Endothelial cell of umbilical vein (primary cell): ENCODE measurements at places on chromosomes 11 and 22.

DNA sequence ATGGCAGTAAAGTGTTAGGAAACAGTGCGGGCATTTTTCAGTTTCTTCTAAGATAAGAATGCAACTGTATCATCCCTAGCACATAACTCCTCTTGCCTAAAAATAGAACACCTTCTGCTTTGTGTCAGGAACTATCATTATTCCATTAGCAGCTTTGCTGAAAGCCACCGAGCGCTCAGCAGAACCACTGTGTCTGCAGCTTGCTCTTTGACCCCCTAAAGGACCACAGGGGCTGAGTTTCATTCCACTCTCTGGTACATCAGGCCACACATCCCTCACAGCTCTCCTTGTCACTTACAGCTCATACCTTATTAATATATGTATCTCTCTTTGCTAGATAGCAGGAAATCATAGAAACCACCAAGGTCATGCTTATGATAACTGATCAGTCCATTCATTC is 360.2 kb downstream of the KCNA4 start:
- DNase-seq: no peak

- no peak for DNase-seq
Observed at GRCh38 chr22:19857382-19857781, 2.7 kb upstream of the GNB1L start.

- no peak for DNase-seq
Observed at GRCh38 chr11:68090706-68091105, 30.5 kb downstream of the CHKA start.

DNA sequence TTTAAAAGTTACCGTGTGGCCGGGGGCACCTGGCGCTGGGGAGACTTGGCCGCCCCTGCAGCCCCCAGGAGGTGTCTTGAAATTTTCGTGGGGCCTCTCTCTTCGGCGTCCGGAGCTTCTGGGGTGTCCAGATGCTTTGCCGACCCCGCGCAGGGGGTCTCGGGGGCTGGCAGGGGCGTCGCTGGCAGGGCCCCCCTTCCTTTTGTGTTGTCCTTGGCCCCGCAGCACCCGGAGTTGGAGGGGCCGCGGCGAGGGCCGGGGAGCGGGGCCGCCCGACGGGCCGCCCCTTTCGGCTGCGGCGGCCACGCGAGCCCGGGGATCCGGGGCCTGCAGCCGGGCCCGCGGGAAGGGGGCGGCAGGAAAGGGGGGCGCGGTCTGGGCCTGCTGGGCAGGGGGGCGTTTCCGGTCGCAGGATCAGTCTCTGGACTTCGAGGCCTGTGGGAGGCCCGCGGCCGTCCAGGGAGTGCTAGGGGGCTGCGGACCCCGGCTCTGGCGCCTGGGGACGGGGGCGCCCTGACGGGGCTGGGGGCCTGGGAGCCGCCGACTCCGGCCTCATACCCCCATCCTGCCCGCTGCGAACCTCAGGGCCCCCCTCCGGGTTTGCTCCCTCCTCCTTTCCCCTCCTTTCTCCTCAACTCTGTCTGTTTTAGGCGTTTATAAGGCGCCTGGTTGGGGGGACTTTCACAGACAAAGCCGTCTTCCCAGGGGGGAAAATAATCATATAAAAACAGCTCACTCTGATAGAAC is 869 bp downstream of the ZC3H7B start:
- no peak for DNase-seq

GRCh38 chr11:63641727-63642126 is 27.5 kb upstream of the PLAAT3 start:
- DNase-seq: peak; percentile 17

DNA sequence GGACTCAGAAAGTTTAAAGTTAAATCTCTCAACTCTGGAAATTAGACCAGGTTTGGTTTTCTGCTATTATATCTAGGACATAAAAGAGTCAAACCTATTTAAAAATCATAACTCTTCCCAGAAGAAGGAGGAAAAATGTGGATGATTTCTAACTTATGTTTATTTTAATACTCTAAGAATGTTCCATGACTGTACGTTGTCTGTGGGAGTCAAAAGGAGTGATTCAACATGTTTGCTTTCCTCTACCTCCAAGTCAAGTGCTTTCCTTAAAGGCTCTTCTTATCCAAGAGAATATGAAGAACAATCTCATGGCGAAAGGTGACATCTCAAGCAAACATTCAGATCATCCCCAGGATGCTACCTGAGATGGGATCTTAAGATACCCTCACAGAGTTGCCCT is 21.6 kb downstream of the OR51E1 start:
- no peak for DNase-seq

DNA sequence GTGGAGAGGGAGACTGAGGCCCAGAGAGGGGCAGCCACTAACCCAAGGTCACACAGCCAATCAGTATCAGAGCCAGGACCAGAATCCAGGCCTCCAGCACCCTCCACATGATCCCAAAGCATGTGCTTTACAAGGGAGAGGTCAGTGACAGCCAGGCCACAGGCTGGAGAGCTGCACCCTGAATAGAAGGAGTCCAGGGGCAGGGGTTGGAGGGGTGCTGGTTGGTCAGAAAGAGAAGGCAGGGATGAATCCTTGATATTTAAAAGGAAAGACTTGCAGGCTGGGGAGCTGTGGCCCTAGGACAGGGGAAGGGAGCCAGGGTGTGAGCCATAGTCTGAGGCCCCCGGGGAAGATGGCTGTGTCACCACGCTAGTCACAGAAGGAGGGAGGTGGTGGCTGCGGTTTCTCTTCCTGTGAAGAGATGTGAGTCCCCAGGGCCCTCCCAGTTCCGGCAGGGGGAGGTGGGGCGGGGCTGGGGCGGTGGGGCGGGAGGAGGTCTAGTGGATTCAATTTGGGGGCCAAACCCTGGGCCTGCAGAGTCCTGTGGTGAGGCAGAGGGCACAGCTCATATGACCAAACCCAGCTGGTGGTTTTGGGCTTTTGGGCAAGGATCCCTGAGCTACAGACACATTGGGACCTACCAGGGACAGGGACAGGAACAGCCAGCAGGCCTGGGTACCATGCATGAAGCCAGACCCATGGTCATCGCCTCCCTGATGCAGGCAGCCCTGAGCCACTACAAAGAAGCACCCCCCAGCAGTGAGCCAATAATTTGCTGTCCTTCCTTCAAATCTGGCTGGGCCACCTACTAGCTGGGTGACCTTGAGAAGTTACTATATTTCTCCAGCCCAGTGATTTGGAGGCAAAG is 14.0 kb downstream of the RAC2 start:
- no peak for DNase-seq

DNA sequence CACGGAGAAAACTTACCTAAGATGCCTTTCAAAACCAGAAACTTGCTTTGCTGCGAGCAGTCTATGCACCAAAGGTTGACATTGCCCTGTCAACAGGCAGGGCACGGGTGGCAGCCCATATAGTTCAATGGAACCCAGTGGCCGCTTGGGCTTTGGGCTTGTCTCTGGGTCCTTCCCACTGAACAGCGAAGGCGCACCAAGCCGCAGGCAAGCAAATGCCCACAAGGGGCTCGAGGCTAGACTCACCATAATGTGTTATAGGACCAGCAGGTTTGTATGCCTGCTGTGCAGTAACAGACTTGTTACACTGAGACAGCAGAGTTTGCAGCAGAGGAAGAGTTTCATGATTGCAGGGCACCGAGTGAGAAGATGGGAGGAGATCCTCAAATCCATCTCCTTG is 20.3 kb downstream of the CLDN5 start:
- DNase-seq: no peak

DNA sequence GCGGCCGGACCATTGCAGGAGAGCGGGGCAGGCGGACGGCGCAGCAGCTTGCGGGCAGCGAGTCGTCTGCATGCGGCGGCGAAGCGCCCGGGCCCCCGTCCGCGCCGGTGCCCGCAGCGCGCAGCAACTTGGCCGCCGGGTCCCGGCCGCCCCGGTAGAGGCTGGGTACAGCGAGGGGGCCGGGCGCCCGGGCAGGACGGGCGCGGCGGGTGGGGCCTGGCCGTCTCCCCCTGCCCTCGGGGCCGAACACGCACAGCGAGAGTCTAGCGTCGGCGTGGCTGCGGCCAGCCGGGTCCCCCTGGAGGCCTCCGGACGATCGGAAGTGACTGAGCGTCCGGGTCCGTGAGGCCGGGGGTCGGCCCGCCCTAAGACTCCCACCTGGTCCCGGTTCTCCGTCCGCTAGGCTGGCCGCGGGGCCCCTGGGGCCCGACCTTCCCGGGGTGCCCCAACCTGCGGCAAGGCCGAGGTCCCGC is 775 bp upstream of the TRABD start:
- no peak for DNase-seq

DNA sequence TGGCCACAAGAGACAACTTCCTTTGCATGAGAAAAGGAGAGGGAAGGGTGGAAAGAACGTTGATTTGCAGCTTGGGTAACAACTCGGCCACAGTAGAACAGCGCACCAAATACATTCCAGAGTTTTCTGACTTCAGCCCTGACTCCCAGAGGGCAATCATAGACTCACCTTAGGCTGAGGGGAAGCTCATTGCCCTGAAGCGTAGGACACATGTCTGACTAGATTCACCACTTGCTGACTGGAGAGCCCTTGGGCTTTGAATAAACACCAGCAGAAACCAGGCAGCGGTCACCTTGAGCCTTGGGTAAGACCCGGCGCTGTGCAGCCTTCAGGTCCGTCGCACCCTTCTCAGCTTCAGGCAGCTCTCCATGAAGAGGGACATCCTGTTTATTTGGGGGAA is 151.8 kb upstream of the GRIA4 start:
- DNase-seq: no peak

- no peak for DNase-seq
Observed at GRCh38 chr11:124844664-124845079, 20.6 kb upstream of the ROBO3 start.

DNA sequence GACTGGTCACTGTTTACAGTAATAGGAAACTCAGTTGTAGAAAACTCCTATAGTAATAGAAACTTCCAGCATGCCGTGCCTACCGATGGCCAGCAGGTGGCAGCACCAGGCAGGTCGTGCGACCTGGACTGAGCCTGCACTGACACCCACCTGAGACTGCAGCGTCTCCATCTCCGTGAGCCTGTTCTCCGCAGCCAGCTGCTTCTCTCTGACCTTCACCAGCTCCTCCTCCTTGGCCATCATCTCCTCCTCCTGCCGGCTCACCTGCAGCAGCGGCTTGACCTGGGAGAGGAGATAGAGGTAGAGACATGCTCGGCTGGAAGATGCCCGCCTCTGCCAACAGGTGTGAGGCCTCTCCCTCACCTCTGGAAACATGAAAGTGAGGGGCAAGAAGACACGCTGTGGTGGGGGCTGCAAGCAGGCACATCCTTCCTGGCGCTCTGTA is 48.5 kb downstream of the APOL1 start:
- DNase-seq: peak; percentile 60

DNA sequence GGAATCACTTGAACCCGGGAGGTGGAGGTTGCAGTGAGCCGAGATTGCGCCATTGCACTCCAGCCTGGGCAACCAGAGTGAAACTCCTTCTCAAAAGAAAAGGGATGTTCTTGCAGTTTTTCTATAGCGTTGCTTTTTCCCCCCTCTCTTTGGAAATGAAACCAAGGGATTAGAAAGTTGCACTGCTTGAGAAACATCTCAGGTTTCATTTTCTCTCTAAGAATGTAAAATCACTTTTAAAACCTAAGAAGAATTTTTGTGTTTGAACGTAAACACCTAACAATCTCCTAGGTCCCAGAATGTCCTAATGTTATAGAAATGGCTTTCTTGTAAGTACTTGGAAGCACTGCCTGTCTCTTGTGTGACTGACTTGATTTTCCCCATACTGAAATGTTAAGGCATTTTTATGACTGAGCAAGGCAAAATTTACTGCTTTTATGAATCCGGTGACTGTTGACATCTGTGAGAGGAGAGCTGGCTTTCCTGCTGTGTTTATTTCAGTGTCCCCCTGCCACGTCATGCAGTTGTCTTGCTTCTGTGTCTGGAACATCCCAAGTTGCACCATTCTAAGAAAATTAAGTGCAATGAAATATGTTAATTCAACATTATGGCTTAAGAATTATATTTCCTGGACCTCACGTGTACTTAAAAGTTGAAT is 37.7 kb downstream of the NF2 start:
- DNase-seq: peak; percentile 27

DNA sequence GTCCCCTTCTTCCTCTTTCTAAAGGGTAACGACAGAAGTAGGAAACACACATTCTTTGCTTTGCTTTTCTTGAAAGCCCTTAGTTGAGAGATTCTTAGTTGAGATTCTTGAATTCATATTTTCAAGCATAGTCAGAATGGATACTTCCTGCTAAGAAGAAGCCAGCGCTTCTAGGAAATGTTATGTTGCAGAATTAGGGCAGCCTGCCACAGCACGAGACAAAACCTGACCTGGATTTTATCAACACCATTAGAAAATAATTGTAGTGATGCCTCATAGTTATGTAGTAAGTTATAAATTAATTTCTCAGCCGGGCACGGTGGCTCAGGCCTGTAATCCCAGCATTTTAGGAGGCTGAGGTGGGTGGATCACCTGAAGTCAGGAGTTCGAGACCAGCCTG is 37.9 kb upstream of the NUP160 start:
- peak; percentile 87 for DNase-seq

- DNase-seq: no peak
Observed at GRCh38 chr11:74506823-74507222, 13.3 kb upstream of the LIPT2 start.

DNA sequence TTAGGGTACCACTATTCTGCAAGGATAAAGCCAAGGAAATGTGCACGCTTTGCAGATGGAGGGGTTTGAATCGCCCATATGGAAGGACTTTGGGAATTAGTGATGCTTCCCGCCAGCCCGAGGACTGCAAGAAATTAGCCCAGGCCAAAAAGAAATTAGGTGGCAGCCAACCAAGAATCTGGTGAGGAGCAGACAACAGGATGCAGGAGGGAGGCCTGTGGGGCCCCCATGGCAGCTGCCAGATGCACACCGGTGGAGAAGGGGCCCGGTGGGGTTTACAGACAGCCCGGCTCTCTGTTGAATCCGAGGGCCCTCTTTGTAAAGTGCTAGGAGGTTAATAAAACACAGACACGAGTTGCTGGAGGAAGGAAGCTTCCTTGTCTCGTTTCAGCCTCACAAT is 73.5 kb downstream of the TIMP3 start:
- no peak for DNase-seq

- peak; percentile 55 for DNase-seq
Observed at GRCh38 chr11:64767344-64768299, 7.8 kb upstream of the PYGM start.
